Activated T-helper 9 cell treated with anti-CD3 and anti-CD28 coated beads, Interleukin-2, amount 50 U/mL, for 16 hours (primary cell): ENCODE measurements at places on chromosomes 3 and 15.

DNA sequence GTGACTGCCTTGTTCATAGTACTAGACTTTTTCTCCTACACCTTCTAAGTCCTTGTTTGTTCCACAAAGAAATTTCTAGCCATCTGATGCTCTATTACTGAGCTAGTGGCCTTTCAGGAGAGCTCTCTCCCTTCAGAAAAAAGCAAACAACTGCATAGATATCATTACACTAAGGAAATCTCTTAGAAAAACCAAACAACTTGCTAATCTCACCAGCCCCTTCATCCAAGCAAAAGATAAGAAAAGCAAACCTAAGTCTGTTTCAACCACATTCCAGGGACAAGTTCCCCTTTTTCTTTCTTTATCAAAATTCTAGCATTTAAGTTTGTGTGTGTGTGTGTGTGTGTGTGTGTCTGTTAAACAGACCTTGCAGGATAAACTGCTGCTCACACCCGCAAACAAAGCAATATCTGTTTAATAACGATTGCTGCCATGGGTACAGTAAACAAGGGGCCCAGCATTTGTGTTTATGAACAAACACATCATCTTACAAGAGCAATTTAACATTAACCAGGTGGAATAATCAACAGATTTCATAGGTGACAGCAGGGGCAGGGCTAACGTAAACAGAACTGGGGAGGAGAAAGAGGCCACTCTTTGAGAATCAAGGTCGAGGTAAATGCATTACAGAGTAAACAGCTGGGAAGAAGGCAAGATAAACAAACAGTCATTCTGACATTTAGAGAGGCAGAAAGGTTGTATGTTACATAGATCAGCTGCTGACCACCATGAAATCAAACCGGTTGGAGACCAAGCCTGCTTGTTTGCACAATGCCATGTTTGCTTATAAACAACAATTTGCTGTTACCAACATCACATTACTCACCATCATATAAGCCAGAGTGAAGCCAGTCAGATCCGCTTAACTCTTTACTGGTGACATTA, 375.1 kb downstream of the FOXP1 start:
- no peak for DNase-seq

DNA sequence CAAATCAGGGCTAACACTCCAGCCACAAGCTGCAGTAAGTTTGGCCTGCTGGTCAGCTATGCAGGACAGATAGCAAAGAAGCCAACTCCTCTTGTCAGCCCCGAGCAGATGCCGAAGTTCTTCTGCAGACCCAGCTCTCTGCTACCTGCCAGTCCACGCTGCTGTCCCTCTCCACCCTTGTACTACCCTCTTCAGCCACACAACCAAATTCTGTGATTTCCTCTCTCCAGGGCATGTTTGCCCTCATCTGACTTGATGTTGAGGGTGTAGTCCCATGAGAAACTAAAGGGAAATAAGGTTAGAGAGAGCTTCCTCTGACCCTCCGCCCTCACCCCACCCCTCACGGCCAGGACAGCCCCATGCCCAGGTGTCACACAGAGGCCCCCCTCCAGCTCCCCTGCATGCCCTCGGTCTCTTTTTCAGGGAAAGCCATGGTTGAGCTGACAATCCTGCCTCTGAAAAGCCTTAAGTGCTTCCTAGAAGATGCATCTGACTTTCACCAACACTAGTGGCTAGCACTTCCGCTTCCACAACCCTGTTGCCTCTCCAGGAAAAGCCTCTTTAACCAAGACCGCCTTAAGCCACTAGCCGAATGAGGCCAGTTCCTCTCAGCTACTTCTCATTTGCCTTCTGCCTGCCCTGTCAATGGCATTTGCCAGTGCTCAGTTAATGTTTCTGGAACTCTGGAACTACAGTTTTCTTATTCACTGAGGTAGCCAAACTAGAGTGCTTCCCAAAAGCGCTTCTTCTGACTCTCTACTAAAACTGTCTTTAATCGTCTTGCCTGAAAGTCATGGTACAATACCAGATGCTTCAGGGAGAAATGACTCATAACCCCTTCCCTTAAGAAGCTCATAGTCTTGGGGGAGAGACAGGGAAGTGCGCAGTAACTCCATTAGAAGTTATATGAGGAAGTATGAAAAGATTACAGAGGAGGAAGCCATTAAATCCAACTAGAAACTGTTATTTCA, 300.4 kb upstream of the STT3B start:
- no peak for DNase-seq

DNA sequence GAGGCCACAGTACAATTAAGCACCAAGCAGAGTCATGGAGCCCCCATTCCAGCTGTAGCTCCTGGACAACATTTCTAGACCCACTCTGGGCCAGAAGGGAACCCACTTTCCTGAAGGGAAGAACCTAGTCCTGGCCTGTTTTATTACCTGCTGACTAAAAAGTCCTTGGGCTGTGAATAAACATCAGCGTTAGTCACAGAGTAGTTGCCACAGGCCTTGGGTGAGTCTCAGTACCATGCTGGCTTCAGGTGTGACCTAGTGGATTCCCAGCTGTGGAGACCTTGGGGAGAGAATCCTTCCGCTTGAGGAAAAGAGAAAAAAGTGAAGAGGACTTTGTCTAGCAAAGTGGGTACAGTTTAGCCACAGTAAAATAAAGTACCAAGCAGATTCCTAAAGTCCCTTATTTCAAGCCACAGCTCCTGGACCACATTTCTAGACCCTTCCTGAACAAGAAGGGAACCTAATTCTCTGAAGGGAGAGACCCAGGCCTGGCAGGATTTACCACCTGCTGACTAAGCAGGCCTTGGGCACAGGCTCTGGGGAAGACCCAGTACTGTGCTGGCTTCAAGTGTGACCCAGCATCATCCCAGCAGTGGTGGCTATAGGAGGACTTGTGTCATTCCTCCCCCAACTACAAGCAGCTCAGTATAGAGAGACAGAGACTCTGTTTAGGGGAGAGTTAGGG, 118.3 kb upstream of the KCNH8 start:
- DNase-seq = no peak

DNA sequence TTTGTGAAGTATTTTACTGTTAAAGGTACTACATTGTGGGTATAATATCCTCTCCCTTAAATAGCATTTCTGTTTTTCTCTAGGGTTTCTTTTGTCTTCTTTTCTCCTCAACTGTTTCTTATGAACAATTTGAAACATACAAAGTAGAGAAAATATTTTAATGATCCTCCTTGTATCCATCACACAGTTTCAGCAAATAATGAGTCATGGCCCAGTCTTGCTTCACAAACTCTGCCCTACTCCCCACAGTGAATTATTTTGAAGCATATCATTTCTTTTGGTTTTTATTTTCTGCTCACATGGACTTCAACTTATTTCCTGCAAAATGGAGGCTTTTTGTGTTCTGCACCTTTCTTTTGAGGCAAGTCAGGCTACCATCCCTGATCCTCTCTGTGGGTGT, 6.1 kb upstream of the SCAANT1 start:
- DNase-seq = no peak

DNA sequence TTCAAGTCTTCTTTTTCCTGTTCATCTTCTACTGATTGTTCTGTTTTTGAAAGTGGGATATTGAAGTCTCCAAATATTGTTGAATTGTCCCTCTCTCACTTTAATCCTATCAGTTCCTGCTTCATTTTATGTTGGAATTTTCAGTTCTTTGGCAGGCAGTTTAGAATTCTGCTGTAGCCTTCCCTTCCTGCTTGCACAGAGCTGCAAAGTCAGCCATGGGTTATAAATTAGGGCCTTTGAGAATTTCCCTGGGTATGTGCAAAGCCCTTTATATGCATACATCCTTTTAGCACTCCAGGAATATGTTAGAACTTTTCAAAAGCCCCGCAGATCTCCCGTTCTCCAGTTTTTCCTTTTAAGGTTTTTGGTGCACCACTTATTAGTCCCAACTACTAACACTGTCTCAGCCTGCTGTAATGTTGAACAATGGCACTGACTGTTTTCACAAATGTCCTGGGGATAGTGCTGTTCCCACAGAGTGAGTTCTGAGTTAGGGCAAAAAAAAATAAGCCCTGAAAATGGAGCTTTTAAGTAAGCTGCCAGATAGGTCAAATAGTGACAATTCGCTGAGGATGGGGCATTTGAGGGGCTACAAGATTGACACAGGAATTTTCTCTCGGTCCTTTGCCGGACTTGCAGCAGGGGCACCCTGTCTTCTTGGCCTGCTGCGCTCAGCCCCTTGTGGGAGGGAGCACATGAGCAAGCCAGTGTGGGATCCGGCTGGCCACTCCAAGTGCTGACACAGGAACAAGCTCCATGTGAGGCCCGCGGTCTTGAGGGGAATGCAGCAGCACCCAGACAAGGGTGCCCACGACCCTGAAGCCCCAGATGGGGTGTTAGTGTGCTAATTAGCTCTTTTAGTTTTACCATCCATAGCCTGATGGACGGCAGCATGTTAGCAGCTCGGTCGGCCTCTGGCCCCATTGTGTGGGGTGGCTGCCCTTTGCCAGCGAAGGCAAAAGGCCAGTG, 96.0 kb downstream of the VPS8 start:
- DNase-seq = no peak

DNA sequence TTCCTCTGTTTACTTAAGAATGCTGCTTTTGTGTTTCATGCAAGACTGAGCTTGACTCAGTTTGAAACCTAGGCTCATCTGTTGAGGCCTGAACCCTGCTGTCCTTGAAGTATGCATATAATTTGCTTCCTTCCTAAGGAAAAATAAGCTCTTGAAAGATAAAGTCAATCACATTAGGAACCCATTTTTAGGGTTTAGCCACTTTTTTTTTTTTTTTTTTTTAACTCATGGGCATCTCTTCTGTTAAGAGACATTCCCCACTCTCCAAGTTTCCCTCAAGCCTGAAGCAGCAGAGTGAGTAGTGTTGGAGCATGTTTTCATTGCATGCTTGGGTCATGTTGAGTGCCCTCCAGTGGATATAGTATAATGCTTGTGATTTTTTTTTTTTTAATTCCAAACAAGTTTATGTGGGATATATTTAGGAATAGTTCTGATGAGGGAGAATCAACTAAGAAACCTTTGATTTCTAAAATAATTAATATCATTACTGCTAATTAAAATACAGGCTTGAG, 3.6 kb downstream of the CTNNB1 start:
- DNase-seq = no peak

- DNase-seq = no peak
These were observed 363.8 kb upstream of the NAALADL2 start for GRCh38 chr3:174495311-174495710.
